ENCODE measurements at places on chromosomes 12 and 14.
A peak's percentile ranks its signal among the peaks of the same experiment; 100 is the strongest.

- DNase-seq, result no peak
Observed at GRCh38 chr12:28568704-28569103, 378.4 kb downstream of the CCDC91 start.

DNA sequence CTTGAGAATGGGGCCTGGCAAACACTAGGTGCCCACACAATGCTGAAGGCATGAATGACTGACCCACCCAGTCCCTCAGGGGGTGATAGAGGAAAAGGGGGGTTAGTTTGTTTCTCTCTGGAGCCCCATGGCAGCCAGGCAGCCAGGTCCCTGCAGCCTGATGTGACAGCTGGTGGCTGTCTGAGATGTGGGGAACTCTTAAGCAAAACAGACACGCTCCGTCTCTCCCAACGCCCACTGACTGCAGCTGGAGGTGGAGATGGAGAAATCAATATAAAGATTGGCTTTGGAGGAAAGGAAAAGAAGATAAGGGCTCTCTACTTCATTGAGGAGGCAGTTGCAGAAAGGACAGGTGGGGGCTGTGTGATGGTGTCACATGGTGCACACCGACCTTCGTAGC is 240.8 kb upstream of the LHX5 start:
- no peak for DNase-seq

GRCh38 chr14:100296106-100296651 is 10.1 kb downstream of the SLC25A29 start:
- DNase-seq, result no peak

DNA sequence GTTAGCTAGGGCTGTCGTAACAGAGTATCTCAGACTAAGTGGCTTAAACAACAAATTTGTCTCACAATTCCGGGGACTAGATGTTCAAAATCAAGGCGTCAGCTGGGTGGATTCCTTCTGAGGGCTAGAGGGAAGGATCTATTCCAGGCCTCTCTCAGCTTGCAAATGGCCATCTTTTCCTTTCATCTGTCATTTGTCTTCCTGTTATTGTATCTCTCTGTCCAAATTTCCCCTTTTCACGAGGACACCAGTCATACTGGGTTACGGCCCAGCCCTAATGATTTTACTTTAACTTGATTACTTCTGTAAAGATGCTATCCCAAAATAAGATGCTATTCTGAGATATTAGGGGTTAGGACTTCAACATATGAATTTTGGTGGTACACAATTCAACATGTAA is 119.0 kb upstream of the CPSF6 start:
- no peak for DNase-seq

- DNase-seq, result no peak
Observed at GRCh38 chr12:6664902-6665301, 2.0 kb upstream of the ING4 start.

DNA sequence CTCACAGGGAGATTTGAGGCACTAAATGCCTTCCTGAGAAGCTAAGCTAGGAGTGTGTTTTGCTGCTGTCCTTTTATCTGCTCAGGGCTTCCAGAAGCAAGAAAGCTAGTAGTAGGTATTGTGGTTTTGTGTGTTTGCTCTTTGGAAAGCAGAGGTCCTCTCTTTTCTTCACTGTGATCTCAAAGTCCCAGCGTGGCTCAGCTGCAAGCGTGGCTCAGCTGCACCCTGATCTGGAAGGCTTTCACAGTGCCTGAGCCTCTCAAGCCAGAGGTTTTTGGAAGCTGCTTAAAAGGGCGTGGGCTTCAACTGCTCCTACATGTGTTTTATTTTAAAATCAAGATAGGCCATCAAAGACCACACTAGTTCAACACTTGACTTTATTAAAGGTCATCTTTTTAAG is 337.4 kb upstream of the RGS6 start:
- no peak for DNase-seq

GRCh38 chr14:93914278-93914677 is 12.9 kb upstream of the FAM181A start:
- DNase-seq, result no peak

DNA sequence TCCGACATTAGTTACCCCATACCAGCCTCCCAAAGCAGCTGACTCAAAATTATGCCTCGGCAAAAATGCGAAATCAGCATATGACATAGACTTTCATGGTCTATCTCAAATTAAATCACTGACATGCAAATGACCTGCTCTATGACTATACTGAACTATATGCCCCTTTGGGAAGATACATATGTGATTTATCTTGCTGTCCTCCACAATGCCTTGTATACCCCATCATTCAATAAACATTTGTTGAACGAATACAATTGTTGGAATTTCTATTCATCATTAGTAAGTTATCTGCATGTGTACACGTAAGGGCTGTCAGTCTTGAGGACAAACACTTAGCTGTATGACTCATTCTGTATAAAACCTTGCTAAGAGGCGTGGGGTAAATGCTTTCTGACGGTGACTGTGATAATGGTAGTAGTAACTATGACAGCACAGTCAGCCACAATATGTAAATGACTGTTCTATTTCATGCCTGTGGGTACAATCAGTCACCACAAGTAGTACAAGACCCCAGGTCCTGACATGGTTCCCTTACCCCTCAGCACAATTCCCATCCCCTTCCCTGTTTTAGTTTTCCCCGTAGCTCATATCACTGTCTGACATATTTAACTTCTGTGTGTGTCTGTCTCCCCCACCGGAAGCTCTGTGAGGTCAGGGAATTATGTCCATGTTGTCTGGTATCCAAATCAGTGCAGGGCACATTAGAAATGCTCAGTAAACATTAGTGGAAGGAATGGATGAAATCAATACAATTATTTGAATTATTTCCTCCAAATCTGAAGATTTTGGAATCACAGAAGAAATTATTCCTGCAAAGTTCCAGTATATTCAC is 42.8 kb downstream of the STXBP6 start:
- peak; percentile 67 for DNase-seq

DNA sequence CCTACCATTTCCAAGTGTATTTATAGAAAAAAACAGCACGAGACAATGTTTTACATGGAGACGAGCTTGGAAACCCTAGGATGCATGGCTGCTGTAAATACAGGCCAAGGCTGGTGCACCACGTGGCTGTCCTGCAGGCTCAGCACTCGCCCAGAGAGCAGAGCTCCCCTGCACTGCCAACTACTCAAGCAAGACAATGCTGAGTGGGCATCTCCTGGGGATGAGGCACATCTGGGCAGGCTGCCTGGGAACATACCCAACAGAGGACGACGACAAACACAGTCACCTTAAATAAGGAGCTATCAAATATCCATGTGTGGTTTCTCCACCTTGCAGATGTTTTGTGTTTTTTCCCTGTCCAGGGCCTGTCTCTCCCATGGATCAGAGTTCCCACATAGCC is 128.3 kb upstream of the PRMT8 start:
- DNase-seq, result no peak

GRCh38 chr12:29662734-29663323 is 120.9 kb downstream of the TMTC1 start:
- no peak for DNase-seq

DNA sequence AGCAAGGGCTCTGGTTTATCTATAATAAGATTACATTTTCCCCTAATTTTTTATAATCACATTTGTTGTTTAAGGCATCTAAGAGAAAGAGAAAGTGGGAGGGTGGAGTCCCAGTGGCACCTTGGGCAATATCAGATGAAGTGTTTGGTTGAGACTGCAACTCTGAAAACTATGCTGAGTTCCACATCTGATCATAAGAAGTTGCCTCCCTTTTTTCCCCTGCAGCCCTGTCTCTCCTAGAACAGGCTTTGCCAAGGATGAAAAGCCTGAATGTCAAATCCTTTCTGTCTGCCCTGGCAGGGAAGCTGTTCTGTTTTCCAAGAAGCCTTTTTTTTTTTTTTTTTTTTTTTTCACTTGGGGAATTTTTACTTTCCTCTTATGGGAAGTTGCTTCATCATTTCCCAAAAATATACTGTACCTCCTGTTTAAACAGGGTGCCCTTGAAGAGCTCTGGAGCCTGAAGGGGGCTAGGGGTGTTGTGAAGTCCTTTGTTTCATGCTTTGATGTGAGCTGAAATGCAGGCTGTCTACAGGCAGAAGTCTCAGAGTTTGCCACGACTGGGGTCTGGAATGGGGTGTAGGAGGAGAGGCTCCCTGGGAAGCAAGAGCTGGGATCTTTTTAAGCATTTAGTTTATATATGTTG is 71.3 kb downstream of the SUSD6 start:
- DNase-seq, result no peak

GRCh38 chr12:106506691-106507090 is 76.1 kb upstream of the RFX4 start:
- DNase-seq, result no peak

DNA sequence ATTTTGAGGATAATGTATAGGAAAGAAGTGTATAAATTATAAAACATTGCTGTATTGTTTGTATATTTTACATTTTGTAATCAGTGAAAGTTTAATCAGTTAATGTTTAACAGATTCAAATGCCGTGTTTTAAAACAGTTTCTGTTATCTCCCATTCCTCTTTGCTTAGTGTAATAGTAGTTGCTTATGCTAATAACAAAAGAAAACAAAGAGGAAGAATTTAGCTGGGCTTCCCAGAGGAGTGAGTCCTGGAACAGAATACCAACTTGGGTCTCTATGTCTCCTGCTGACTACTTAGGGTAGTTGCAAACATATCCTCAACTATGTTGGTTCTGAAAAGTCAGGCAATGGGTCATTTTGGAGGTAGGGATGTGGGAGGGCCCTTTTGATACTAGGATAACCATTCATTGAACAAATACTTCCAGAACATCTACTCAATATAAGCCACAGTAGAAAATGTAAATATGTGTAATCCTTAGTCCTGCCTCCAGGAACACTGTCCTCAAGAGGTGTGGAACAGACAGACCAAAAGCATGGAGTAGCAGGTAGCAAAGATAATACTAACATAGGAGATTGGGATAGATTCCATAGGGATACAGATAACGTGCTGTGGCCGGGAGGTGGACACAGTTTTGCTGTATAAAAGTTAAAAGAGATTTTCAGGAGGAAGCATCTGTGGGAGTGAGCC is 36.1 kb upstream of the EVL start:
- no peak for DNase-seq

GRCh38 chr14:75181293-75182062 is 5.1 kb upstream of the TMED10 start:
- DNase-seq, result no peak

DNA sequence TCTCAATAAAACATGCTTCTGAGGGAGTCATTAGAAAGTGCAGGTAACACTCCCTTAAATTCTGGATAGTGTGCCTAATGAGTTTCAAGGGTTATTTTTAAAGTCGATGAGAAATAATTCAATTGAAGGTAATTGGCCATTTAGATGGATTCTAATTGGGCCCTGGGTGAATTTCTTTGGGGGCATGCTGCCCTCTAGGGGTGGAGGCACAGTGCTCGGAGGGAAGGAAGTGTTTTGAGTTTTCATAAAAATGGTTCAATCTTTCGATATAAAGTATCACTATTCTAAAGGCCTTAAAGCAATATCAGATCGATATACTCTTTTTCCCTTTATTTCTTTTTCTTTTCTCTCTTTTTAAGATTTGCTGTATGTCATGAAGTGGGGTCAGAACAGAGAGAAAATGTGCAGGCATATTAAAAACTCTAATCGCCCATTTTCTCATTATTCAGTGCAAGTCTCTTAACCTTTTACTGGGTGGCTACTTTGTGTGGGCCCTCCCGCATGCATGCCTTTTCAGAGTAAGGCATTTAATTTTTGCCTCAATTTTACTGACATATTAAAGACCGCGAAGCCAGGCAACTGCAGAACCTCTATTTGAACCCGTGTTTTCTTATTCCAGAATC is 25.5 kb downstream of the NKX2-8 start:
- DNase-seq, result peak; percentile 20

DNA sequence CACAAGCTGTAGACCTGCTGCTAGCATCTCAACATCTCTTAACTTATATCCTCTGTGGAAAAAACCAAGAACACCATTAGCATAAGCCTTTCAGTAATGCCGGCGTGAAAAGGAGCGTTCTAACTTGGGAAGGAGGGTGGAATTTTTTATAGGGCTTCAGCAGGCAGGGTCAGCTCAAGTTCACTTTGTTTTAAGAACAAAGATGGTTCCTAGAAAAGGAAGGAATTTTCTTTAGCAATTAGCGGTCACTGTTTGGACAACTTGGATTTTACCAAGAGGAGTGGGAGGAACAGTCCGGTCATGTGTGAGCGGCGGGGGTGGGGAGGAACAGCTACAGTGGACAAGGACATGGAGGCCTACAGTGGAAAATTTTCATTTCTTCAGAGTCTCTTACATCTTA is 35.9 kb downstream of the BBS10 start:
- peak; percentile 30 for DNase-seq

GRCh38 chr12:22982635-22983034 is 357.7 kb downstream of the ETNK1 start:
- no peak for DNase-seq

- no peak for DNase-seq
Observed at GRCh38 chr14:71773898-71774481, 158.2 kb upstream of the RGS6 start.

- DNase-seq, result peak; percentile 60
Observed at GRCh38 chr12:47808574-47809365, 10.9 kb downstream of the HDAC7 start.

DNA sequence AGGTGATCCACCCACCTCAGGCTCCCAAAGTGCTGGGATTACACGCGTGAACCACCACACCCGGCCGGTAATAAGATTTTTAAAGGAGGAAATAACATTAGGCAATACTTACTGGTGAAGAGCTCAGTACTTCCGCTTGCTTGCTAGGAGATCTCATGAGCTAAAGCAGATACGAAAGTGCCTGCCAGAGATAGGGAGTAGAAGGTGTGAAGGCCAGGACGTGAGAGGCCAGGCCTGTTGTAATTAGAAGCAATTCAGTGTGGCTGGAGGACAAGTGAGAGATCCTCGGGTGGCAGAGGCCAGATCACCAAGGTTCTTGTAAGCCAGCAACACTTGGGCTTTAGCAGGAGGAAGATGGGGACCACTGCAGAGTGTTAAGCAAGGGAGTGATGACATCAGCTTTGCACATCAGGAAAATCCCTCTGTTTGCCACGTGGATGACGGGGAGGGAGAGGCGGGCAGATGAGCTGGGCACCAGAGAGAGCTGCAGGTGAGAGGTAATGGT is 7.6 kb downstream of the TECPR2 start:
- DNase-seq, result no peak

DNA sequence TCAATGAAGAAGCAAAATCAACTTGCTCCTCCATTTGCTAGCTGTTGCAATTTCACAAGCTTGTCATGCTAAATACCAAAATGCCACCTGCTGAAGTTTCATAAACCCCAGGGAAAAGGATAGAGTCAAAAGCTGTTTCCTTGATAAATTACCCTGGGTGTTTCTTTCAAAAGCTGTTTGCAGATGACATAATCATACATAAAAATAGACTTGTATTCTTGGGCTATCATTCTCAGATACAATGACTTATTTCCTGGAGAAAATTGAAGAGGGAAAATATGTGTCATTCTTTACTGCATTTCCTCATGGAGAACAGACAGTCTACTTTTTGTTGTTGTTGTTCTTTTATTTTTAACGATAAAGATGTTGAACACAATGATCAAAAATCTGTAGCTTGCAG is 119.2 kb downstream of the GALC start:
- no peak for DNase-seq

All from endothelial cell of umbilical vein (primary cell).